ENCODE measurements at places on chromosomes 6 and 20.

DNA sequence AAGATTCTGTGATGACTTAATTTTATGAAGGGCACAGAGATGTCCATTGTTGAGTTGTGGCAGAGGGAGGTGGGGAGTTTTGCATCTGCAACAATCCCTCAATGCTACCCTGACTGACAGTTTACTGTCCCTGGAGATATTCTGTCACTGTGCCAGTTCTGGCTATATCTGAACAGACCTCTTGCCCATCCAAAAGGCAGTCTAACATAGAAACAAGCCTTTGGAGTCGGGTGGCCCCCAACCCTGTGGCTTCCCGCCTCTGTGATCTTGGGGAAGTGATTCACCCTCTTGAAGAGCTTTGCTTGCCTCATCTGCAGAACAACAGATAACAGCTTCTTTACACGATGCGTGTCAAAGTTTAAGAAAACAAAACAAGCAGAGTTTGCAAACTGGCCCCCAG lies 3.8 kb upstream of the E2F1 start:
- no peak for DNase-seq

GRCh38 chr20:325045-325888 lies at the start of gene SOX12:
SOX12 (plus strand) TSS chr20:325552; CDS start chr20:325925, 373 bp downstream.
- peak; percentile 96 for DNase-seq

- DNase-seq = no peak
These were observed 10.8 kb downstream of the ABHD16A start for GRCh38 chr6:31692353-31692752.

DNA sequence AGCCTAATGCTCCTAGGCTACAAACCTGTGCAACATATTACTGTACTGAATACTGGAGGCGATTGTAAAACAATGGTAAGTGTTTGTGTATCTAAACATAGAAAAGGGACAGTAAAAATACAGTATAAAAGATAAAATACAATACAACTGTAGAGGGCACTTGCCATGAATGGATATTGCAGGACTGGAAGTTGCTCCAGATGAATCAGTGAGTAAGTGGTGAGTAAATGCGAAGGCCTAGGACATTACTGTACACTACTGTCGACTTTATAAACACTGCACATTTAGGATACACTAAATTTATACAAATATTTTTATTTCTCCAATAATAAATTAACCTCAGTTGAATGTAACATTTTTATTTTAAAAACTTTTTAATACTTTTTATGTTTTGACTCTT lies 485.0 kb downstream of the MMUT start:
- no peak for DNase-seq

- DNase-seq = no peak
These were observed 89.7 kb upstream of the QKI start for GRCh38 chr6:163324688-163325389.

DNA sequence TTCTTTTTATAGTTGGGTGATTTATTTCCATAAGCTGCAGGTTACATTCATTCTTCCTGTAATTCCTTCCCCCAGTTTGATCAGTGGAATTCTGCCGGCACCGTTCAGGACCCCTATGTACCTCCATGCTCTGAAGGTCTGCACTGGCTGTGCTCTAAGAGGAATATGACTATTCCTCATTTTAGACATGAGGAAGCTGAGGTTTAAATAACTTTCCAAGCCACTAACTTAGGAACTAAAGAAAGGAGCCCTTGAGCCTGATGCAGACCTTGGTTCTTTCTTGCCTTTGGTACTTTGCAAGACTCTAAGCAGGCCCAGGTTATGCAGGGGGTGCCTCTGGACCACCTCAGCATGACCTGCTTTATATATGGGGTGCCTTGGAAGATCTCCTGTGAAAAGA lies 318.5 kb downstream of the QKI start:
- DNase-seq = no peak

DNA sequence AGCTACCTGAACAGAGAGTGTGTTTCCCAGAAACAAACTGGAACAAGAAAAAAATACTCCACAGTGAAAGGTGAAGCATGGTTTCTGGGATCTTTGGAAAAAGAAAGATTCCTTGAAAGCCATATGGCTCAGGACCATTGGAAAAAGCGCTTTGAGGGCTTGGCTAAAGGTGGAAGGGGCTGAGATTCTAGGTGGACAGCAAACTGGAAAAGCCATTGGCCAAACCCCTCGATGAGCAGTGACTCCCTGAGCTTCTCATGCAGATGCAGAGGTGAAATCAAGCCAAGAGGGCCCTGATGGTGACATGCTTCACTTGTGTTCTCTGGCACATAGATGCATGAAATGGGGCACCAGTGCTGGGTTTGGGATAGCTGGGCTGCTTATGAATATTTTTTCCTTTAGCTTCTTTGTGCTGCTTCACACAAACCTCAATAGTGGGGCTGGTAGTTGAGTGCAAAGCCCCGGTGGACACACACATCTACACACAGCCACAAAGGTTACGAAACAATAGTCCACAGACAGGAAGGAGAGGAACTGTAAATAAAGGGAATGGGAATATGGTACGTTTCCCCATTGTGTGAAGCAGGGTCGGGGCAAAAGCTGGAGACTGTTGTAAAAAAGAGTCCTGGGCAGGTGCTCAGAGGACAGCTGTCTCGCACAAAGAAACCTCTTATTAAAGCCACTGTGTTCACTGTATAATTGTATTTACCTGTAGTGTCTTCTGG lies 117.8 kb downstream of the FOXA2 start:
- DNase-seq = no peak

- no peak for DNase-seq
These were observed 52.8 kb upstream of the PNRC1 start for GRCh38 chr6:89027756-89028155.

DNA sequence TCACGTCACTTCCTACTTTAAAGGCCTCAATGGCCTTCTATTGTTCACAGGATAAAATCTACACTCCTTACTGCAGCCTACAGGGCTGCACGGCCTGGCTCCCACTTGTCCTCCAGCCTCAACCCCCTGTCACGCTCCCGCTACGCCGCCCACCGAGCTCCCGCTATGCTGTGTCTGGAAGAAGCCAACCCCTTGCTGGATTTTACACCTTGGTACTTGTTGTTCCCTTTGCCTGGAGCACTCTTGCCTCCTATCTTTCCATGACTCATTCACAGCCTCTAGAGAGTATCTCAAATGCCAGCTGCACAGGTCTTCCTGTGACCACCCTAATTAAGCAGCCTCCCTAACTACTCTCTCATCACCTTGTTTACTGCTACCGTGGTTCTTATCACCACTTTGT lies 259.9 kb downstream of the PRKN start:
- DNase-seq = no peak

DNA sequence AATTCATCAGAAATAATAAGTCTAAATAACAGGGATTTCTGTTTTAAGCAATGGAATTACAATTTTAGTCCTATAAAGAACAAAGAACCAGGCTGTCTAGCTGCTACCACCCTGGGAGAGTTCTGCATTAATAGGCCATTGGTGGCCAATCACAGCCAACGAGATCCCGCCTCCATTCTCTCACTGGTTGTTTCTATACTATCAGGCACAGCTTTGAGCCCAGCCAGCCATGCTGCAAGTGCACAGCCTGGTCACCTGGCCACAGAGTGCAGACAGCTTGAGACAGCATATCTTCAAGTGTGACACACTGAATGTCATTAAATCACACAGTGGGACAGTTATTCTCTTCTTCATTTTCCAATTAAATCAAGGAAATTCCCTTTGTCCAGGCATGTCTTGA lies 16.1 kb upstream of the RAB22A start:
- no peak for DNase-seq

DNA sequence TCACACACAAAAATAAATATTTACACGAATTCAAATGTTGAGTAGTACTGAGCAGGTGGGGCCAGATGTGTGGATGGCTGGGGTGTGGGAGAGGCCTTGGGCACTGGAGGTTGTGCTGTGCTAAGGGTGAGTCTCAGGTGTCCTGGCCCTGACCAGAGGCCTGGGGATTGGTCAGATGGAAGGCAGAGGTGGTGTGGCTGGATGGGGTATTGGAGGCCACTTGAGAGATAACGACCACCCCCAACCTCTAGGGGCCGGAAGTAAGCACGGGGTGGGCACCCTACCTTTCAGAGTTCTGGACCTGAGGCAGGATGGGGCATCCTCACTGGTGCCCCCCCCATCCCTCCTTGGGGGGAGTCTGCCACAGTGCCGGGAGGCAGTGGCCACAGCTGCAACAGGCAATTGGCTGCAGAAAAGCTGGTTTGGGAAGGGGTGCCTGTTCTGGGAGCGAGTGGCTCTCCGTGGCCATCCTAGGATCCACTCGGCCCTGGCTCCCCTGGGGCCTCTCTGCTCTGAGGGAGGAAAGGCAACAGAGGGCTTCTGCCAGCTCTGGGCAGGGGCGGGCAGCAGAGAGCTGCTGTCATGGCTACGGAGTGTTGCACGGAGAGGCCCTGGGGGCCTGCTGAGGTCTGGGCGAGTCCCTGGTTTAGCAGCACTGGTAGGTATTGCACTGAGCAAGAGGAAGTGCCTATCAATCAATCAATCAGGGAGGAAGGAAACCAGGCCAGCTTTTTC lies 87.6 kb downstream of the ASXL1 start:
- peak; percentile 45 for DNase-seq

DNA sequence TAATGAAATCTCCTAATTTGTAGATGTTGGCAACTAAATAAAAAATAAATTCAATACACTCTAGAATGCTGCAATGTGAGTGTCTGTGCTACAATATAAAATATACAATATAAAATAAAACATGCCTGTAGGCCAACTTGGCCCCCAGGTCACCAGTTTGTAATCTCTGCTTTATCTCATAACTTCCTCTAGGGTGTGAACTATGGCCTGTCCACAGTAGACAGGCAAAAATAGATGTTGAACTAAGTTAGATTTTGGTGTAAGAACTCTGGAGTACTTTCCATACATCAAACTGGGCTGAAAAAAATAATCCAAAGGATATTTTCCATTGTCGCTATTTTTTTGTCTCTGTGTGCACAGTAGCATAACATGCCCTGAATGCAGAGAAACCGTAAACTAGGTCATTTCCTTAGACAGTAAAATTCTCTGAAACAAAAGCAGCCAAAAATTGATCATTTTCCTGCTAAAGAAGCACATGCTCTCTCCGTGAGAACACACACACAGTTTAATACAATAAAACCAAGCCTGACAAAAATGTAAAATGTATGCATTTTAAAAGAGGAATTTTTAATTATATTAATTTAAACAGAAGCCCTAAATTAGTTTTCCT lies 98.5 kb upstream of the ZFP64 start:
- no peak for DNase-seq

GRCh38 chr20:63225082-63225454 lies 9.1 kb upstream of the YTHDF1 start:
- DNase-seq = no peak

- DNase-seq = no peak
These were observed 11.4 kb upstream of the TSPYL4 start for GRCh38 chr6:116265041-116265829.

DNA sequence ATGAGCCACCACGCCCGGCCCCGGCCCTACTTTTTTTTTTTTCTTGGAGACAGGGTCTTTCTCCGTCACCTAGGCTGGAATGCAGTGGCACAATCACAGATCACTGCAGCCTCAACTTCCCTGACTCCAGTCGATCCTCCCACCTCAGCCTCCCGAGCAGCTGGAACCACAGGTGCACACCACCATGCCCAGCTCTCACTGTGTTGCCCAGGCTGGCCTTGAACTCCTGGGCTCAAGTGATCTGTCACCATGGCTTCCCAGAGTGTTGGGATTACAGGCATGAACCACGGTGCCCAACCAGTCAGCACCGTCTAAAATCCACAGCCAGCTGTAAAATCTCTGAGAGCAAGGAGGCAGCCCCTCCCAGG lies 17.4 kb downstream of the SLC17A9 start:
- DNase-seq = no peak

- DNase-seq = no peak
These were observed 198.0 kb downstream of the FUT9 start for GRCh38 chr6:96213784-96214183.

GRCh38 chr6:139632840-139633239 lies 258.4 kb upstream of the CITED2 start:
- no peak for DNase-seq

DNA sequence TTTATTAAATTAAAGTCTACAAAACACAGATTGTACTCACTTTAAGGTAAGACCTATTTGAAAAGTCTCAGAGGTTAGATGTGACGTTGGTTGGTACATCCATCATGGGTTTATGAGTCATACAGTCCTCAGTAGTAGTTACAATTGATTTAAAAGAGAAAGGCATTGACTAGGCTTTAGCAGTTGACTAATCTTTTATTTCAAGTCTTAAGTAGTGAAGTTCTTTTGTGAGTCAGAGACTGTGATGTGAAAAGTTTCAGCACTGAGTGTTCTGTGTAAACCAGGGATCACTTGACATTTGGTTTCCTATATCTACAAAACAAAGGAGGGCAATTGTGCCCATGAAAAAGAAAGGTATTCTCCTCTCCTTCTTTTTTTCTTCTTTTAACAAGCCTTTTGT lies 221.3 kb downstream of the GRIK2 start:
- no peak for DNase-seq

DNA sequence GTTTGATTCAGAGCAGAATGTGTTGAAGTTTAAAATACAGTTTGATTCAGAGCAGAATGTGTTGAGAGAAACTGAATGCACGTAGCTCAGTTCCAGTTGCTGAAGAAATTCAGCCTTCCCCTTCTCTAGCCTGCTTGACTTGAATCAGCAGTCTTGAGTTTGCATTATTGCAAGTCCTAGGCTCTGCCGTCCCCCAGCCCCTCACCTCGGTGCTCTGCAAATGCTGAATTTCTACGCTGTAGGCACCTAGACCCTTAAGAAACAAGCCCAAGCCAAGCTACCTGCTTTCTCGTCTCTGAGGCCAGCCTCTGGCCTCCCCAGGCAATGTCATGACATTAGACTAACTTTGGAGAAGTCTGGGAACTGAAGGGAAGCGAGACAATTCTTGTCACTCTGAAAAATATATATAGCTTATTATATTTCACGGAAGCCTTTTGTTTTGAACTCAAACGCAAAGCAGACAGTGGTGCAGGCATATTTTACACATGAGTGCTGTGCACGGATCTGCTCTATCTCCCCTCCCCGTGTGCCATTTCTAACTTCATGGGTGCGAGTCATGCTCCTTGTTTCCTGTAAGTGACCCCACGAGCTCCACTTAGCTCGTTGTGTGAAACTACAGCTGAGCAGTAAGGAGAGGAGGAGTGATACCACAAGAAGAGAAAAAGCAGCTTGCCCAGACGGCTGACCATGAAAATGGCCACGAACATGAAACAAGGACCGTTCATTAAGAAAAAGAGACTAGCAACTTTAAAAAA lies 71.4 kb upstream of the DUSP22 start:
- peak; percentile 22 for DNase-seq

- no peak for DNase-seq
These were observed 36.4 kb downstream of the ADGB start for GRCh38 chr6:146635165-146635564.

DNA sequence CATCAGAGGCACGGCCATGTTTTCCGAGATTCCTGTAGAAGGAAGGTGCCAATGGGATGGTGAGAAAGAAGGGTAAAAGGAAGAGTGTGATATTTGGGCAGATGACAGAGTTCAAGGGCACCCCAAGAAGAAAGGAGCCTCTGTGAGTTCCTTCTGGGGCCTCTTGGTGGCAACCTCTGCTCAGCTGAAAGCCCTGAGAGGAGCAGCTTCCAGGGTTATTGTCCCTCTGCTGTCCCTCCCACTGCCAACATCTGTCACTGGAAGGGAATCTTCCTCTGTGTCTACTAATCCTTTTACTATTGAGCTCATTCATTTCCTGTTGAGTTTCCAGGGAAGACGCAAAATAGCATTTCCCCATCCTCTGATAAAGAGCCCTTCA lies 40.0 kb upstream of the KCNK16 start:
- DNase-seq = no peak

- DNase-seq = no peak
These were observed 356.8 kb upstream of the ARID1B start for GRCh38 chr6:156420172-156420993.

- DNase-seq = no peak
These were observed 290.4 kb downstream of the EYS start for GRCh38 chr6:65416621-65417020.

GRCh38 chr6:121216928-121217327 lies 117.4 kb downstream of the TBC1D32 start:
- DNase-seq = no peak
